Activated naive CD4-positive, alpha-beta T cell treated with anti-CD3 and anti-CD28 coated beads for 36 hours (primary cell): ENCODE measurements at places on chromosomes 2 and 18. TPM values are rescaled to one million over a fixed set of nuclear protein-coding genes. Genes with fewer than 3 reads are reported as not detected.

GRCh38 chr18:40447820-40448219 lies 1507.2 kb upstream of the PIK3C3 start:
- H3K27me3 ChIP-seq: no peaks in the 10 kb centered on the region
- H3K27ac ChIP-seq: no peak overlapping the region
- H3K4me1 ChIP-seq: no peaks in the 10 kb centered on the region
- DNase-seq: no peak
- no peak overlapping the region for H3K4me3 ChIP-seq

IL36RN gene
- not detected for total RNA-seq

KDM3A gene
- total RNA-seq: 49.9 TPM

- H3K4me1 ChIP-seq: no peaks in the 10 kb centered on the region
- no peaks in the 10 kb centered on the region for H3K36me3 ChIP-seq
- no peak overlapping the region for H3K27ac ChIP-seq
- no peak for DNase-seq
Observed at GRCh38 chr2:72934683-72935610, 17.6 kb downstream of the EMX1 start.

- DNase-seq: no peak
- no peak overlapping the region for H3K27ac ChIP-seq
- no peaks in the 10 kb centered on the region for H3K27me3 ChIP-seq
- no peak overlapping the region for H3K4me3 ChIP-seq
Observed at GRCh38 chr2:28347193-28347592, 45.5 kb upstream of the FOSL2 start.

GRCh38 chr18:70998490-70998889 lies 709.6 kb downstream of the SOCS6 start:
- no peak for DNase-seq
- no peaks in the 10 kb centered on the region for H3K27me3 ChIP-seq
- H3K4me3 ChIP-seq: no peak overlapping the region

GRCh38 chr18:68909579-68909978 lies 111.7 kb downstream of the CCDC102B start:
- H3K4me1 ChIP-seq: peaks cover 9% of the 10 kb centered on the region
- DNase-seq: no peak
- H3K27ac ChIP-seq: no peak overlapping the region

DNA sequence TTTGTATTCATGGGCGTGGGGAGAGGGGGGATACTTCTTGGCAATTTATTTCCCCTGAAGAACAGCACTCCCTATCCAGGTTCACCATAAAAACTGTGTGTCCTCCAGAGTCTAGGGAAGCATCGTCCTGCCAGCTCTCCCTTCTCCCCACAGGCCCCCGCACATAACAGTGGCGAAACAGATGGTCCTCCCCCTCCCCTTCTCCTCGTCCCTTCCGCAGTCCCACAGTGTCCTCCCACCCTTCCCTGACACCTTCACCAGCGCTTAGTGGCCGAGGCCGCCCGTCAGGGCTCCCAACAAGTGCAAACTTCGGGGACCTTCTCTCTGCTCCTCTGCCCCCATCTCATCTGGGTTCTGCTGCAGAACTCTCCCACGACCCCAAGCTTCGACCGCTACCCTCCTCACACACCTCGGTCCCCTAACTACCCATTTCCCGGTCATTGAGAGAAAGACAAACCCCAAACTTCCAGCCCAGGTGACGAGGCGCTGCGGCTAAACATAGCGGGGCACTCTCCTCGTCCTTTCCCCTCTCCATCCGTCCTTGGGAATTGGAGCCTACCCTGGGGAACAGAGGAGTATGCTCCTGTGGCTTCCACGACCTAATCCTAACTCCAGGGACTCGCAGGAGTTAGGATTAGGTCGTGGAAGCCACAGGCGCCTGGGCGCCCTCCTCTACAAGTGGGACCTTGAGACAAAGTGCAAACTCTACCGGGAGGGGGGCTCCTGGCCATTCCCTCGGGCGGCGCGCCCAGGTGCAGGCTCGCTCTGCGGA lies 971 bp downstream of the ZNF385B start:
- peak overlapping the region; percentile 19 for H3K4me3 ChIP-seq
- no peak overlapping the region for H3K27ac ChIP-seq
- H3K4me1 ChIP-seq: peaks cover 12% of the 10 kb centered on the region

DNA sequence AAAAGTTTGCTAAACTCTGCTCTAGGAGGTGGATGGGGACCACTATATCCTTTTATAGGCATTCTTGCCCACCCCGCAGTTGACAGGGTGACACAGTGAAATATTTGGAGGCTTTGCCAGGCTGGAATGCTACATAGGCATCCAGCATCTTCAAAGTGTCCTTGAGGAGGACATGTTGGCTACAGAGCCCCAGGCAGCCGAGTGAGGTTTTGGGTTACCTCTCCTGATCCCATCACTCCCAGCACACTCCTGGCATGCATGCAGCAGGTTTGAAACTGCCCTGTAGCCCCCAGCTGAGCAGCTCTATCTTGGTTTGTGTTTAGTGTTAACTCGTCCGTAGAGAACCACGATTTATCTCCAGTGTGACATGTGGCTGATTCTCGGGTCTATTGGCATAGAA lies 7.3 kb downstream of the FOSL2 start:
- no peak for DNase-seq
- H3K36me3 ChIP-seq: peaks cover 52% of the 10 kb centered on the region
- no peak overlapping the region for H3K4me3 ChIP-seq
- H3K27me3 ChIP-seq: no peaks in the 10 kb centered on the region

- DNase-seq: no peak
- H3K4me3 ChIP-seq: no peak overlapping the region
- H3K27me3 ChIP-seq: no peaks in the 10 kb centered on the region
- H3K27ac ChIP-seq: no peak overlapping the region
- H3K4me1 ChIP-seq: no peaks in the 10 kb centered on the region
- H3K36me3 ChIP-seq: peaks cover 58% of the 10 kb centered on the region
Observed at GRCh38 chr2:74884866-74885265, 50.9 kb downstream of the HK2 start.

GRCh38 chr18:23198217-23198845 lies 63.0 kb downstream of the CABLES1 start:
- peaks cover 3% of the 10 kb centered on the region for H3K4me1 ChIP-seq
- H3K36me3 ChIP-seq: no peaks in the 10 kb centered on the region

GRCh38 chr2:80070587-80070986 lies 234.0 kb downstream of the LRRTM1 start:
- H3K27ac ChIP-seq: no peak overlapping the region
- no peaks in the 10 kb centered on the region for H3K36me3 ChIP-seq
- DNase-seq: no peak
- H3K4me1 ChIP-seq: no peaks in the 10 kb centered on the region
- H3K27me3 ChIP-seq: peaks cover 3% of the 10 kb centered on the region
- no peak overlapping the region for H3K4me3 ChIP-seq

DNA sequence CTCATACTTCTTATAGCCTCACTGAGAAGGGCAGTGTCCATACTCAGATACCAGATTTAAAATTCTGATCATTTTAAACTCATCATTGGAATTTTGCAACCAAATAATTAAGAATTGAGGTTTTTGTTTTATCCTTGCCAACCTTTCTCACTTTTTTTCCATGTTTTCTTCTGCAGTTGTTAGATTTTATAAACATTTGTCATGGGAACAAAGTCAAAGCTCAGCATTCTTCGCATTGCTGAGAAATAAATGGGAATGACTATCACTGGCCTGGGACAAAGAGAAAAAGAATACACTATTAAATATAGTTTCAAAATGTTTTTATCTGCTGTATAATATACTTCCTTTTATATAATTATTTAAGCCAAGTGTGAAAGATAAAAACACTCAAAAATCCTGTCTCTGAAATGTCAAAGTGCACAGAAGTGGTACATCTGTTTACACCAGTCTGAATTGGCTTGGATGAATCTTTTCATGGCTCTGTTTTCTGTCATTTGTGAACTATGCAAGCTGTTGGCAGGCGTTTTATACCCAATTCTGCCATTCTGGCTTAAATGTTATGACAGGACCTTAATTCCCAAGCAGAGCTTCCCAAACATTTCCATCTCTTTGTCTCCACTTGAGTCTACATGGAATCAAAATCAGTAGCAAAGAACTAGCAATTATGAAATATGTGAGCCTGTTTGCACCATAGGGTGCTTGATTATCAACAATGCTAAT lies 249.3 kb upstream of the SYT4 start:
- H3K4me3 ChIP-seq: no peak overlapping the region
- DNase-seq: no peak
- H3K36me3 ChIP-seq: no peaks in the 10 kb centered on the region

DNA sequence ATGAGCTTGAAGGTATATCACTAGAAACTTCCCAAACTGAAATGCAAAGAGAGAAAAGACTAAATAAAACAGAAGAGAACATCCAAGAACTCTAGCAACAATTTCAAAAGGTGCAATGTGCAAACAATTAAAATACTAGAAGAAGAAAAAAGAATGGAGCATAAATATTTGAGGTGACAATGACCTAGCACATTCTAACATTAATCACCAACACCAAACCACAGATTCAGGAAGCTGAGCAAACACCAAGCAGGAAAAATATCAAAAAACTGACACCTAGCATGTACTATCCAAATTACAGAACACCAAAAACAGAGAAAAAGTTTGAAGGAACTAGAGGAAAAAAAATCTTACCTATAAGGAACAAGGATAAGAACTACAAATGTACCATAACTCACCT lies 460.8 kb downstream of the IRS1 start:
- H3K4me1 ChIP-seq: no peaks in the 10 kb centered on the region
- H3K27me3 ChIP-seq: no peaks in the 10 kb centered on the region
- no peak overlapping the region for H3K4me3 ChIP-seq
- no peaks in the 10 kb centered on the region for H3K36me3 ChIP-seq
- no peak overlapping the region for H3K27ac ChIP-seq
- DNase-seq: no peak

DNA sequence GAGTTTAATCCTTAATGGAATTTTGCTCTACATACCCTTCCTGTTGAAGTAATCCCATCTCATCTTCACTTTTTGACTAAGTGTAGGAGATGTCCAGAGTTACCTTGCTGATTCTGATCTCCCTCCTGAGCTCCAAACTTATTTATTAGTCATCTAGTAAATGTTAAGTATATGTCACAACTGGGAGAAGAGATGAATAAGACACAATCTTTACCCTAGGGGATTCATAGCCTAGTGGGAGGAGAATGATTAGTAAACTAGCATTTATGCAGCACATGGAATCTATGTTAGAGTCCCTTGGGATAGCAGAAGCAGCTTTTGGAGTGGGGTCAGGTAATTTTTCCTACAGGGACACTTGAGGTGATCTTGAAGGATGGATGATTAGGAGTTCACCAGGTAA lies 20.7 kb downstream of the ACVR2A start:
- no peaks in the 10 kb centered on the region for H3K36me3 ChIP-seq
- DNase-seq: no peak
- H3K4me1 ChIP-seq: peaks cover 21% of the 10 kb centered on the region
- no peak overlapping the region for H3K4me3 ChIP-seq
- no peak overlapping the region for H3K27ac ChIP-seq
- no peaks in the 10 kb centered on the region for H3K27me3 ChIP-seq

DNA sequence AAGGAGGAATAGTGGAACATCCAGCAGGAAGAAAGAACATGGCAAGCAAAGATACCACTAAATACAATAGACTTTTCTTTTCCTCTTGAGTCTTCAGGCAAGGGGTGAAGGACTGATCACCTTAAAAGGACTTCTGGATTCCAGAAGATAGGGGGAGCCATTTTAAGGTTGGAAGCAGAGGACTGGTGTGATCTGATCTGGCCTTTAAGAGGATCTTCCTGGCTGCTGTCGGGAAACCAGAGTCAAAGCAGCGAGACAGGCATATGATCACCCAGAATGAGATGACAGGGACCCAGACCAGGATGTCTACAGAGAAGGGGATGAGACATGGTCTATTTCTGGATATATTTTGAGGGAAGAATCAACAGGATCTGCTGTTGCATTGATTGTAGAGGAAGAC lies 558.0 kb downstream of the STK39 start:
- no peak for DNase-seq
- H3K36me3 ChIP-seq: no peaks in the 10 kb centered on the region
- no peak overlapping the region for H3K27ac ChIP-seq
- H3K4me3 ChIP-seq: no peak overlapping the region

DNA sequence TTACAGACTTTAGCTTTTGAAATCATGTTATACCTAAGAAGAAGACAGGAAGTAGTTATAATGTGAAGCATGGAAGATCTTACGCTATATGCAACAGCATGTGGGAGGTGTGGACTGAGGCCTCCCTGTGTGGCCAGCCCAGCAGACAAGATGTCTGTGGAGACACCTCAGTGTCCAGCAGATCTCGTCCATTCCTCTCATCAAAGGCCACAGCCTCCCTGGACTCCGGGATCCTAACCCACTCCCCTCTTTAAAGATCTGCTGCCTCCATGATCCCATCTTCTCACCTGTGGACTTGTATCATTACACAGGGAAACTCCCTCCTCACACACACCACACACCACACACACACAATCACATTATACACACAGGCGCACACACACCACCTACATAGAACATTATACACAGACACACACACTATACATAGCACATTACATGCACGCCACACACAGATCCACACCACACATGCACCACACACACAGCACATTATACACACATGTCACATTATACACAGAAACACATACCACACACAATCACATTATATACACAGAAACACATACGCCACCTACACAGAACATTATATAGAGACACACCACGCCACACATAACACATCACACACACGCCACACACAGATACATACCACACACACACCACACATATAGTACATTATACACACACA lies 89.5 kb downstream of the PXDN start:
- no peak overlapping the region for H3K4me3 ChIP-seq
- H3K27ac ChIP-seq: no peak overlapping the region
- no peaks in the 10 kb centered on the region for H3K36me3 ChIP-seq
- DNase-seq: no peak
- no peaks in the 10 kb centered on the region for H3K4me1 ChIP-seq

- DNase-seq: no peak
- no peak overlapping the region for H3K27ac ChIP-seq
- no peaks in the 10 kb centered on the region for H3K27me3 ChIP-seq
Observed at GRCh38 chr18:57004366-57005121, 142.3 kb upstream of the BOD1L2 start.

- H3K4me3 ChIP-seq: no peak overlapping the region
- H3K27ac ChIP-seq: no peak overlapping the region
- DNase-seq: no peak
Observed at GRCh38 chr2:209940936-209941335, 61.5 kb upstream of the RPE start.

DNA sequence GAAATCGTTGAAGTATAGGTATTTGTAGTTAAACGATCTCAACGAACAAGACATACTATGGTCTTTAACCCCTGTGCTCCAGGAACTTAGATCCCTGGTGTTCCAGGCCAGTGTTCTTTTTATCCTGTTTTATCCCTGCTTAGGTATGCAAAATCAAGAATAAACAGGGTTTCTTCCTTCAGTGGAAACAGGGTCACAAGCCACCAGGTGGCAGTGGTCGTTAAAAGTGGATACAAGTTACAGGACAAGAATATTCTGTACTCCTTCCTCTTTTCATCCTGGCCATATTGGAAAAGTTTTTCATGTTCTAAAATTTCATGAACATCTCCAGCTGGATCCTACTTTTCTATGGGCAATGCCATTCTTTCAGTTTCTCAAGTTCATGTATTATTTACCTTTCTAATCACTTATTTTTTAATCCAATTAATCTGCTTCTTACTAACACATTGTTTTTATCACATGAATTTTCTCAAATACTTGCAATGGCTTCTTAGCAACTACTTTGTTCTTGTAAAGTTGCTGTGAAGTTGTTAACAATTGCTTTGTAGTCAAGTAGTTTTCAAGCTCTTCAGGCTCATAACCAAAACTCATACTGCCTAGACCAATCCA lies 16.4 kb upstream of the HNMT start:
- no peak overlapping the region for H3K4me3 ChIP-seq
- DNase-seq: peak; percentile 63
- no peak overlapping the region for H3K27ac ChIP-seq
- no peaks in the 10 kb centered on the region for H3K27me3 ChIP-seq

- H3K4me3 ChIP-seq: no peak overlapping the region
- no peaks in the 10 kb centered on the region for H3K36me3 ChIP-seq
- H3K27me3 ChIP-seq: no peaks in the 10 kb centered on the region
- no peak overlapping the region for H3K27ac ChIP-seq
Observed at GRCh38 chr2:67389286-67389685, 7.8 kb upstream of the ETAA1 start.
